Neural crest cell (in vitro differentiated cells): ENCODE measurements at places on chromosomes 7 and 10.

DNA sequence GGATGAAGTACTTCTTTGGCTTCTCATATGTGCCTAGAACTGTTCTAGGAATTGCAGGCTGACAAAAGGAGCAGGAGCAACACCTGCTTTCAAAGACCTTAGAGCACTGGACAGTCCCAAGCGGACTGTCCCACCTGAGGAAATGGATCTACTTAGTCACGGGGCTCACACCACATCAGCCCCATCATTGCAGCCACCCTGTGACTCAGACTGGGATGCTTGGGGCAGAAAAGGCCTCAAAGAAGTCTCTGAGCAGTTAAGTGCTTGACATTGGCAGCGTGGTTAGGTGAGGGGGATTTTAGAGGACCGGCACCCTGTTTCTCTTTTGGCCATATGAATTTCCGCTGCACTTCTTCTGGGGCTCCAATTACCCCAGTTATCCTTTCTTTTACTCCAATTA is 256.6 kb downstream of the USP6NL start:
- DNase-seq, result no peak

GRCh38 chr10:119370972-119371703 is 163.8 kb downstream of the GRK5 start:
- DNase-seq, result no peak

- no peak for DNase-seq
Measured at GRCh38 chr10:14820010-14820774, 17.6 kb downstream of the CDNF start.

DNA sequence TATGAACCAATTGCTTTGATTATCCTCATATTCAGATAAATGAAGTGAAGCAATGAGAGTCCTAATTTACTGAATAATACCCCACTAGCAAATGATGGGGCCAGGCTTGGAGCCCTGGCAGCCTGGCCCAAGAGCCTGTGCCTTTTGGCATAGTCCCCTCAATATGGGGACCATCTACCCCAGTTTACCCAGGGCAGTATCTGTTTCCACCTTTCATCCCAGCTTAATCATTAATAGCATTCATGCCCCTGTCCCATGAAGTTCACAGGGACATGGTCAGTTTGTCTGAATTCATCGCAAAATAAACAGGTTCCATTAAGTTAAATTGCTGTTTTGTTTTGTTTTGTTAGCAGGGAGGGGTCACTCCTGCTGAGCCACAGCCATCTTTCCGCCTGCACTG is 25.5 kb downstream of the BCCIP start:
- no peak for DNase-seq

- DNase-seq, result no peak
Measured at GRCh38 chr10:111281516-111281915, 204.7 kb downstream of the ADRA2A start.

GRCh38 chr10:72407471-72407870 is 52.8 kb upstream of the DNAJB12 start:
- no peak for DNase-seq

DNA sequence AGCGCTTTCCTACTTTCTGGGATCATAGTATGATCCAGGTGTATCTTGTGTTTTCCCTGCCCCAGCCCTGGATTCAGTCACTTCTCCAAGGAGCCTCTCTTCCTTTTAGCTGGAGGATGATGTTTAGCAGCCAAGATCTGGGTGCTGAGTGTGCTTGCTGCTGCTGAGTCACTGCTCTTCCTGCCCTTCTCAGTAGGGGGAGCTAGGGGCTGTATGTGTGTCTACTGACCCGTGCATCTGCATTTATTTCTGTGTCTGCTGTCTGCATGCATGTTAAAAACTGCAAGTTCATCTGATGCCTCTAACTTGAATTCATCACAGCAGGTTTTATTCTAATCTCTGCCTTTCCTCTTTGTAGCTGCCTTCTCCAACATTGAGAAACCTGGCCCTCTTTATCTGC is 31.6 kb downstream of the MGMT start:
- no peak for DNase-seq

- DNase-seq, result no peak
Measured at GRCh38 chr7:48259463-48260280, 88.4 kb downstream of the ABCA13 start.

GRCh38 chr10:102869258-102870198 is at the start of gene AS3MT:
Gene AS3MT (plus strand): TSS chr10:102869470. CDS start chr10:102869593, 123 bp downstream.
- DNase-seq, result peak; percentile 75

DNA sequence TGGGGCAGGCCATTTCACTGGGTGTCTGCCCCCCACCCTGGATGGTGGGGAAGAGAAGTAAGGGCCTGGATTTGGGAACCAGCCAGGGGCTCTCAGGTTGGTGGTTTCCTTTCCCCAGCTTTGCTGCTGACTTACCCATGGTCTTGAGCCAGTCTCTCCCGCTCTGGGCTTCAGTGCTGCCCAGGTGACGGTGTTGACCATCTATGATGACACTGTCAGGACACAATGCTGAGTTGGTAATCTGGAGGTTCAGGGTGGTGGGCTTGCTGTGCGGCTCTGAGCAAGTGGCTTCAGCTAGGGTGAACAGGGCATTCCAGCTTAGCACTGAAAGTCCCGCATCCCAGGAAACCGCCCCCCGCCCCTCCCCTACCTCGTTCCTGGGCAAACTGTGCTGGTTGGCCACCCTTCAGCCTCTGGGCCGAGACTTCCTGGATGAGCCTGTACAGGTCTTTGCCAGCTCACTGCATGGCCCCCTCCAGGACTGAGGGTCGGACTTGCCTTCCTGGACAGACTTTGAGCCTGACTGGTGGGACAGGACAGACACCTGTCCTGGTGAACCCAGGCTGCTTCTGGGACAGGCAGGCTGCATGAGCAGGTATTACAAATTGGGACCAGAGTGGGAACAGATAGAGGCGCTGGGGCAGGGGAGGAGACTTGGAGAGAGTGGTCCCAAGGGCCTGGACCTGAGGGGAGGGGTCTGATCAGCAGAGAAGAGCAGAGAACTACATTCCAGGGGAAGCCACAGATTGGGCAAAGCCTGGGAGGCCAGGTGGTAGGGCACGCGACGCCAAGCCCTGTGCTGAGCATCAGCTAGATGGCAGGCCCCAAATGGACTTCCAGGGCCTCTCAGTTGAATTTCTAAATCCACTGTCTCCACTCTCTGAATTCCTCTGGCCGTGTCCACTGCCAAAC is 19.9 kb upstream of the ZMIZ1 start:
- DNase-seq, result no peak

DNA sequence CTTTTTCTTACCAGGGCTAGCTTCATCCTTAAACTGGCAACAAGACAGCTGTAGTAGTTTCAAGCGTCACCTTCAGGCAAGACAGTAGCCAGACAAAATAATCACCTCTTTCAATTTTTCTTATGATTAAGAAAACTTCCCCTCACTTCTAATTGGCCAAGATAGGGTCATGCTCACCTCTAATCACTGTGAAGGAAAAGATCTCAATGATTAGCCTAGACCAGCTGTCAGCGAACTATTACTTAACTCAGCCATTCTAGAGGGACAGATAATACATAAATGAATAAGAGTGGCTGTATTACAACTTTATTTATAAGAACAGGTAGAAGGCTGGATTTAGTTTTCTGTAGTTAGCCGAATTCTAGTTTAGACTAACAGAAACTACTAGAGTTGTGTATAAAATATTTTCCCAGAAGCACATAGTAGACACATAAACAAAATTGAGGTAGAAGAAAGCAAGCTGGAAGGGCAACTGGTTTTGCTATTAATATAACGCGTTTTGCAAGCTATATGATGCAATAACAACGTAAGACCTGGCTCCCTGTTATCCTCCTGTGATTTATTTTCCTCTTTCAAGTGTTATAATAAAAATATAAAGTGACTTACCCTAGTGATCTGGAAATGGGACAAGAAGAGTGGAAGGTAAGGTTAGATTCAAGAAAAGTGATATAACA is 64.3 kb downstream of the ELAPOR2 start:
- DNase-seq, result no peak

GRCh38 chr10:60443346-60443745 is 53.7 kb upstream of the ANK3 start:
- DNase-seq, result no peak

GRCh38 chr7:102415685-102416225 is 17.6 kb upstream of the ORAI2 start:
- DNase-seq, result no peak

GRCh38 chr7:47266799-47267198 is 315.1 kb downstream of the TNS3 start:
- DNase-seq, result no peak

- DNase-seq, result no peak
Measured at GRCh38 chr7:10360050-10360449, 613.6 kb upstream of the PHF14 start.

GRCh38 chr7:68440866-68441265 is 1157.4 kb upstream of the AUTS2 start:
- no peak for DNase-seq

- peak; percentile 53 for DNase-seq
Measured at GRCh38 chr7:91034459-91035368, 229.5 kb upstream of the FZD1 start.

GRCh38 chr7:1095621-1096155 is 7.8 kb downstream of the GPER1 start:
- DNase-seq, result no peak

DNA sequence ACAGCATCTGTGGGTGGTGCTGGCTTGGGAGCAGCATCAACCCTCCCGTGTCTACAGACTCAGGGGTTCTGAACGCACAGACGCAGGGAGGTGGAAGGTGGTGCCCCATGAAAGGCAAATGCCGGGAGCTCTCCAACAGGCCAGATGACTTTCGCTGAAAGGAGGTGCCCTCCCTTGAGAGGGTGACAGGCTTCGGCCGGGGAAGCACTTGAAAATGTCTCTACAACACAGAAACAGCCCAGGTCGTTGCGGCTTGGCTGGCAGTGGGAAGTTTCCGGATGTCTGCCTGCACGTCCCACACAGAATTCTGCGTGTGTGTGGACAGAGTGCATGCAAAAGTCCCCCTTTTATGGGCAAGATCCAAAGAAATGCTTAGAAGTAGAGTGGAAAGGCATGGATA is 239.6 kb downstream of the SKAP2 start:
- DNase-seq, result no peak

- peak; percentile 26 for DNase-seq
Measured at GRCh38 chr10:3472287-3473051, 299.9 kb upstream of the PITRM1 start.

DNA sequence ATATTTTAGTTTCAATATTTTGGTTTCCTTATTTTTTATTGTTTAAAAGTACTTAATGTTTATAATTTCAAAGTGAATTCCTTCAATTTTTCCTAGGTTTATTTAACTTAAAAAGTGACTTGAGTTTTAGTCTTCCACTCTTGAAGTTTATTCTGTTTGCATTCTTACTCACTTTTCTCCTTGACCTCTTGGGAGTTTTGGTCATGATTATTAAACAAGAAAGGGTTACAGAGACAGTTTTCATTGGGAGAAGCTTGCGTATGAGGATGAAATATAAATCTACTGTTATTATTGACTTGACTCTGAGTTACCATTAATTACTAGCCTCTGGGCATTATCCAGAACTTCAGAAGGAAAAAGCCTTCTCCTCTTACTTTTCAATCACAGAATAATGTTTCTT is 216.0 kb downstream of the BMPER start:
- DNase-seq, result no peak

DNA sequence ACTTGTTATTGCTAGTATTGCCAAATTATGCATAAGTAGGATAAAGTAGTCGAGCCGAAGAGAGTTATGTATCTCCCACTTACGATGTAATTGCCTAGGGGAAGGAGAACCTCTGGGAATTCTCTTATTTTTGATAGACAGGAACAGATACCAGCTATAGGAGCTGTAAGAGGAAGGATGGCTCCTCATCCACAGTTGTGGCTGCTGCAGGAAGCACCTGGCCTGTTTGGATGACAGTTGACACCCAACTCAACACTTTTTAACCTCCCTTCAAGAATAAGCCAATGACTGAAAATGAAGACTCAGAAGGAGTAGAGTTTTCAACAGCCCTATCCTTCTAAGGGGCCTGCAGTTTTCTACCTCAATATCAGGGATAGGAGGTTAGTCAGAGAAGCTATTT is 6.3 kb downstream of the DYDC1 start:
- no peak for DNase-seq
